ENCODE measurements at places on chromosomes 6 and 20.

- DNase-seq = no peak
These were observed 54.2 kb downstream of the RALY start for GRCh38 chr20:34047917-34048316.

GRCh38 chr6:3881711-3882421 is 32.7 kb downstream of the FAM50B start:
- no peak for DNase-seq

DNA sequence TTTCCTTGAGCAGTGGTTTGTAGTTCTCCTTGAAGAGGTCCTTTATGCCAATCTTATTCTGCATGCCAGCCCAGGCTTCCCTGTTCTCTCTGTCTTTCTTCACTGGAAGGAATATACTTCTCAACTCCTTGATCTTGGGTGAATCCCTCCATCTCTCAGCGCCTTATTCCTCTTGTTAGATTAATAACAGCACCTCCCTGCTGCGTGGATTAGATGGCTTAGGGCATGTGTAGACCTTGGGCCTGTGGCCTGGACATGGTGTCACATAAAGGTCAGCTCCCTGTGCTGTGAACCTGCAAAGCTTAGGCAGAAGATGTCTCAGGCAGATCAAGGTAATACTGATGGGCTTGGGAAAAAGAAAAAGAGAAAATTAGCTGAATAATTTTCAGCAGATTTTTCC is 18.3 kb downstream of the ZNF831 start:
- no peak for DNase-seq

- no peak for DNase-seq
These were observed 93.7 kb downstream of the MAP3K4 start for GRCh38 chr6:161085246-161085645.

DNA sequence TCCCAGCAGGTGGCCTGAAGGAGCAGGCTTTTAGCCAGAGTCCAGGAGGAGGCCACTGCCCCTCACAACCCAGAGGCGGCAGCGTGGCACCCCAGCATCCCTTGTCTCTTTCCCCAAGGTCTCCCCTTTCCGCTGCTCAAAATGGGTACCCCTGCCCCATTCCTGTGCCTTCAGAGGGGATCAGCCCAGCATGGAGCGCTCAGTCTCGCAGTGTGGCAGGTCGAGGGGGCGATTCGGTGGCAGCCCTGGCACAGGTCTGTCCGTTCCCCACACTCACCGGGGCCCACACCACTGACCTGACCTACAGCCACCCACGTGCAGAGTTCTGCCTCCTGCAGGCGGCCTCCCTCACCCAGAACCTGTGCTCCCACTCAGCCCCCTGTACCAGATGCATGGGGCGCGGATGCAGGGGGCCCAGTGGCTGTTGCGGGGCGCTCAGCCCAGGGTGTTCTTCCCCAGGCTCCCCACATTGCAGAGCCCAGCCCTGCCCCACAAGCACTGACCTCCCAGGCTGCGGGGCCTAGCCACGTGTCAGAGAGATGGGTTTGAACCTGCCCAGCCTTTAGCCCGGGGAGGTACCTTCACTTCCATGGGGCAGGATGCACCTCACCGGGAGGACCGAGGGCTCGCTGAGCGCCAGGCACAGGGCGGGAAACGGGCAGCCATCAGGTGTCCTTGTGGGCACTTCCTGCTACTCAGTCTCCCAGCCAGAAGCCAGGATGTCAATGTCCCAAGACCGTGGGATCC is 41.8 kb downstream of the DSTN start:
- peak; percentile 46 for DNase-seq

DNA sequence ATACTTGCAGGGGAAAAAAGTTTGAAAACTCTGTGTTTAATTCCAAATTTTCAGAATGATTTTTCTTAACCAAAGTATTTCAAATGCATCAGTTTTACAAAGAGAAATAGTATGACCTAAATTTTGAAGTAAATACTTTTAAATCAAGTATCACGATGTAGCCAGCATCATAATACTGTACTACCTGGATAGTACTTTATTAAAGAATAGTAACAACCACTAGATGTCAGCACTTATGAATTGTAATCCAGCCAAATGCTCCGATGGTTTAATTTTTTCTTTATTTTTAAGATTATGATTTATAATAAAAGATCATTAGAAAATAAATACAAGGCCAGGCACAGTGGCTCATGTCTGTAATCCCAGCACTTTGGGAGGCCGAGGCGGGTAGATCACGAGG is 37.2 kb upstream of the HACE1 start:
- no peak for DNase-seq

GRCh38 chr6:139376604-139377218 is 2.3 kb upstream of the CITED2 start:
- peak; percentile 19 for DNase-seq

DNA sequence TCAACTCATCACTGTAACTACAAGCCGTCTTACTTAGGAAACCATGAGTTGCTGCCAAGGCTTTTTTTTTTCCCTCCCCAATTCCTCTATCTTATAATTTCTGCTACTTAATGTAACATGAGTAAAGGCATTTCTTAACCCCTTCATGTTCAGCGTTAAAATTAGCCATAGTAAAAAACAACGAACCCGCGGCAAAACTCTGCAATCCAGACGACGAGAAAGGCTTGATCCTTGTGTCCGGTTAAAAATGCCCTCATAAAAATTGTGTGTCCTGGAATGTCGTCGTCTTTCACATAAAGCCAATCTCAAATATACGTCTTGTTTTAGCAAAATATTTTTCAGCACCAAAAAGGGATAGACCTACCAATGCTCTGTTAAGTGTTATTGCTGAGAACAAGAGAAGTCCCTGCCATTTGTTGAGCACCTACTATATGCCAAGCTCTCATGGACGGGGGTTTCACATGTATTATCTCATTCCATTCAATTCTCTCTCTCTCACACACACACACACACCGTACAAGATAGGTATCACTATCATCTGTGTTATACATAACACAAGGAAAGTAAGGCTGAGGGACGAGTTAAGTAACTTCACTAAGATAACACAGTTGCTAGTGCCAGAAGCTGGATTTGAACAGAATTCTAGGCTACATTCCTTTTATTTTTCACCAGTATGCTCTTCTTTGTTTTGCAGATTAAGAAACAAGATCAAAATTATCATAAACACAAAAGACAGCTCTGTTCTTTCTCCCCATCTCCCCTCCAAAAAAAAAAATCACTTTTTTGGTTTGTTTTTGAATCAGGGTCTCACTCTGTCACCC is 683 bp upstream of the ARHGAP18 start:
- no peak for DNase-seq

DNA sequence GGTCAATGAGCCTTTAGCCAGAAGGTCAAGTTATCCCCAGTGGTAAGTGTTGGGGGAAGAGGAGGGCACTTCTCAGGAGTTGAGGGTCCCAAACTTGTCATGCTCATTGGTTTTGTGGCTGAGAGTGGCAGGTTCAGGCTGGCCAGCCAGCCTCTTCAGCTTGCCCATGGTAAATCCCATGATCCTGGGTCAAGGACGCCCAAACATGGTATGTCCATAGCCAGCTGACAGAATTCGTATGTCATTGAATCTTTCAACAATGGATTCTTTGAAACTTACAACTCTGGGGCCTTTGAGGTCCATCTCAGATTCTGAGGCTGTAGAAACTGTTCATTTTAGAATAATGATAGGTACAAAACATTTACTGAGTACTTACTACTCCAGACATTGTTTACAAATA is 36.1 kb upstream of the RSPO4 start:
- no peak for DNase-seq

DNA sequence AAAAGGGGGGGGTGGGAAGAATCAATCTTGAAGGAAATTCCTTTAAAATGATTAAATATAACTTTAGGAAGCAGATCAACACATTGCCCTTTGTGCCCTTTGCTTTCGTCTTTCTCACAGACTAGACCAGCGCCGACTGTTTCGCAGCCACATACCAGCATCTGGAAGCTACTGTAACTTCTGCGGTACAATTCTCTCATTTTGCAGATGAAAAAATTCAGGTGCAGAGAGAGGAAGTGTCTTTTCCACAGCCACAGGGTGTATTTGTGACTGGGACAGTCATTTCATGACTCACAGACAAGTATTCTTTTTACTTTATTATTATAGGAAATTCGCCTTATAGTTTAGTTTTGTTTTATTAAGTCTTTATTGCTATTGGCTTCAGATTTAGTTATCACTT is 84.2 kb downstream of the UST start:
- no peak for DNase-seq

GRCh38 chr6:90739802-90740201 is 152.9 kb upstream of the MAP3K7 start:
- DNase-seq = no peak

DNA sequence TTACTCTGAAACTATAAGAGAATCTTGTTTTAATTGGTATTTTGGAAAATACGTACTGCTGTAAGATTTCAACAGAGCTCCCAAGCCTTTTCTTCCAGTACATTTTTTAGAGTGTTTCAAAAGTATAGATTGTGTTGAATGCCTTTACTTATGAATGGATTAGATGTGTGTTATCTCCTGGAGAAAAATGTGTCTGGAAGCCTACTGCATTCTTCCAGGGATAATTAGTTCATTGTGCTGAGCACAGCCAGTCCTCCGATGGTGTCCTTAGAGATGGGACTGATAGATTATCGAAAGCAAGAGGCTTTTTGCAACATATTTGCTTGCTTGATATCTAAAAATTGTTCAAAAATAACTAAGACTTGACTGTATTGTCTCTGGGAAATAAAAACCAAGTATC is 114.2 kb downstream of the PLEKHG1 start:
- DNase-seq = no peak
